ENCODE measurements at places on chromosomes 16 and 17.

DNA sequence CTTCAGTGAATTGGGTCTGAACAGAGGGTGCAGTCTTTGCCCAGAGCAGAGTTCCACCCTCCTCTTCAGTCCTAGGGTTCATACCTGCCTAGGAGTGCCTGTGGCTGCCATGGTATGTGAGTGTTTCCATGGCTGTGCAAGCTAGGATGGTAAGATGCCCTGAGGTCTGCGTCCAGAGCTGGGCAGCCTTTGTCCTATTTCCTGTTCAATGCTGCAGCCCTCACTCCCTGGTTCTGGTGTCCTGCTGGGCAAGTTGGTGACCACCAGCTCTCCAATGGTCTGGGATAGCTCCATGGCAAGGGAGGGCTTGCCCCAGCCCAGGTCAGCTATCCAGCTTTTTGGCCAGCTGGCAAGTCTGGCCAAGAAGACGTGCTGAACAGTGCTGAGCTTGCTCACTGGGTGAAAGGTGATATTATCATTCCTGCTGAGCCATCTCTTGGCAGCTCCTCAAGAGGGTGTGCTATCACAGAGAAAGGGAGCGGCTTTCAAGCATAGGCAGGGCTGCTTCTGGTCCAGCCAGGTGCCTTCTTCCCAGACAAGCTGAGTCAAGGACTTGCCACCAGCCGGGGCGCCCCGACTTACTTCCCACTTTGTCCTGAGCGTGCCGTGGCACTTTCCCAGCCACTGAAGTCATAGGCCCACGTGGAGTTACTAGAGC lies 13.0 kb upstream of the NFATC3 start:
- no peak for DNase-seq

DNA sequence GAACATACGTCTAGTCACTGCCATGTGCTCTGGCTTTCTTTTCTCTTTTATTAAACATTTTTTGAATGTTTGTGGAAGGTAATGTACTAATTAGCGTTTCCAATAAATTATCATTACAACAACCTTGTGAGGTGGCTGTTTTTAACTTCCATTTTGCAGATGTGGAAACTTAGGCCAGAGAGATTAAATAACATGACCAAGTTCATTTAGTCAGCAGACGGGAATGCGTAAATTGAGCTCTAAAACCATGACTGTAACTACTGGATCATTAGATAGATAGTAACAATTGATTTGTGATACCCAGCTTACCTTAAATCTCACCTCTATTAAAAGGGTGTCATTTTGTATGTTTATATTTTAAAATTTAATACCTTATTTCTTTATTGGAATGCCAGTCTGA lies 49.4 kb downstream of the RABEP1 start:
- no peak for DNase-seq

DNA sequence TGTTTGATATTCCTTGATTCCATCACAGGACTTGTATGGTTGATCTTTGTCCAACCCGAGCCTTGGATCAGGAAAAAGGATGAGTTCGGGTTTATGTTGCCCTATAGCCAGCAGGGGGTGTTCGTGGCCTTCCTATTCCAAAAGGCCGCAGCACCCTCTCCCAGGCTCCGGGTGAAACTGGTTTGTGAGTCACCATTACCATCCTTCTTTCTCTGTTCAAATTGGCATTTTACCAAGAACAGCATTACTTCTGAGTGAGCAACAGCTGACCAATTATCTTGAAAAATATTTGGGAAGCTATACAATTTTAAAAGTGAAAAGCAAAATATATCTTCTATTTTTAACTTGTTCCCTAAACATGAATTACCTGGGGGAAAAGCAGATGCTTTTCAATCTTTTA lies 24.3 kb upstream of the KRT20 start:
- DNase-seq, result no peak

DNA sequence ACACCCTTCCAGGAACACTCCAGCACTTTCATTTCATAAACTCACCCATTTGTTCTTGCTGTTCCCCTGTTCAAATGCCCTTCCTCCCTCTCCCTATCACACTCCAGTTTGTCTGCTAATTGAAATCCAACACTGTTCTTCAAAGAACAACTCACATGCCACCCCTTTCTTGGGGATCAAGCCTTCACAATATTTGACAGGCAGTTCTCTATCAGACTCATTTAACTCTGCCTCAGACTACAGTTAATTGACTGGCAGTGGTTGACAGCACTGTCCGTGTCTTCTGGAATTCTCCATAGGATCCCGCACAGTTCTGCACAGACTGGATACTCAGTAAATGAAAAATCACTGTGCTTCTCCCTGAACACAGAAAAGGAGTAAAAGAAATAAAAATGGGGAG lies 87.8 kb downstream of the PMP22 start:
- DNase-seq, result no peak

GRCh38 chr16:87173294-87173893 lies 143.8 kb downstream of the C16orf95 start:
- no peak for DNase-seq

DNA sequence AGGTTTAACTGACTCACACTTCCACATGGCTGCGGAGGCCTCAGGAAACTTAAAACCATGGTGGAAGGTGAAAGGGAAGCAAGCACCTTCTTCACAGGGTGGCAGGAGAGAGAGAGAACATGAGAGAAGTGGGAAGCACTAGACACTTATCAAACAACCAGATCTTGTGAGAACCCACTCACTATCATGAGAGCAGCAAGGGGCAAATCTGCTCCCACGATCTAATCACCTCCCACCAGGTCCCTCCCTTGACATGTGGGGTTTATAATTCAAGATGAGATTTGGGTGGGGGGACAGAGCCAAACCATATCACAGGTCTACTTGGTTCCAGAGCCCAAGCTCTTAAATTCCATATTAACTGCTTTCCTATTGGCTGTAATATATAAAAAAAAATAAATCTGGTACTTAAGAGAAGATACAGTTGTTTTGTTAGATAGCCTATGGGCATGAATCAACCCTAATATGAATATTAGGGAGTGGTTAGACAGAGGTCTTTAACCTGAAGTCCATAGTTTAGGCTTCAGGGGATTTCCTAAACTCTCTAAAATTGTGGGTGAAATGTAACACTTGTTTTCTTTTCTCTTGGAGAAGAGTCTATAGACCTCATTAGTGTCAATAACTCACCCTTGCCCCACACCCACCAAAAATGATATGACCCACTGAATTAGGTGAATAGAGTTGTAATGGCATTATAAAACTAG lies 56.7 kb downstream of the SKAP1 start:
- no peak for DNase-seq

- no peak for DNase-seq
These were observed 26.4 kb upstream of the SPNS2 start for GRCh38 chr17:4472286-4472685.

DNA sequence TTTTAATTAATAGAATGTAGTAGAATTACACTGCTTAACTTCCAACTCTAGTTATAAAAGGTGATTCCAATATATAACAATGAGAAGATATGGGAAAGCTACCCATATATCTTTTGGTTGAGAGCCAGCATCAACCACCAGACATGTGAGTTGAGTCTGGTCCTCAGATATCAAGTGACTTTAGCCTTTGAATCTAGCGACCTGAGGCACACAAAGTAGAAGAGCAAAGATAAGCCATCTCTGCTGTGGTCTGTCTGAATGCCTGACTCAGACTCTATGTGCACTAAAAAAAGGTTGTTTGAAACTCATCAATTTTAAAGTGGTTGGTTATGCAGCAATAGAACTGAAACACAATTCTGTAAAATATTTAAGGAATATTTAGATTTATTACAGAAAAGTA lies 492.5 kb upstream of the SOX9 start:
- no peak for DNase-seq

DNA sequence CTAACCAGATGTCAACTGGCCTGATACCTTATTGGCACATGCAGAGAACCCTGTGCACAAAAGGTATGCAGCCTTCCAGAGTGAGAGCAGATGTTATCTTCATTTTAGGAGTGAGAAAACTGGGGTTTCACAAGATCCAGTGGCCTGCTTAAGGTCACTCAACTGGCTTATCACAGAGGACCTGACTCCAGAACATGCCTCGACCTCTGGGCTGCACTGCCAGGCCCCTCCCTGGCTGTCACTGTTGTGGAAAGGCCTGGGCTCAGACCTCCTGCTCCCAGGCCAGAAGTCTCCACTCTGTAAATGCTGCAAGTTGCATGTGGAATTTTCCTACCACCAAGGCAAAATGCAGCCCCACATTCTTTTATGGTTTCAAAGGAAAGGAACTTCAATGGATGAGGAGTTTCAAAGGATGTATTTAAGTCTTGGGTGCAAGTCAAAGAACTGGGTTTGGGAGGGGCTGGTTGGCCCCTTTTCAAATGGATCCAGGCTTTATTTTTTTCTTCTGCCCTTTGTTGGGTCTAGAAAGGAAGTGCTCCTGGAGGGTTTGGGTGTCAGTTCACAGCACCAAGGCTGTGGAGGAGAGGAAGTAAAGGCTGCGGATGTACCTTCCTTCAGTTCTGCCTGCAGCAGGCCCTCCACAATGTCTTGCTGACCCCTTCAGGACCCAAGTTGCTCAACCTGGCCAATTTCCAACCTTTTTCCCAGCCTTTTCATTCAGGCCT lies 30.4 kb upstream of the SMPD3 start:
- DNase-seq, result no peak

DNA sequence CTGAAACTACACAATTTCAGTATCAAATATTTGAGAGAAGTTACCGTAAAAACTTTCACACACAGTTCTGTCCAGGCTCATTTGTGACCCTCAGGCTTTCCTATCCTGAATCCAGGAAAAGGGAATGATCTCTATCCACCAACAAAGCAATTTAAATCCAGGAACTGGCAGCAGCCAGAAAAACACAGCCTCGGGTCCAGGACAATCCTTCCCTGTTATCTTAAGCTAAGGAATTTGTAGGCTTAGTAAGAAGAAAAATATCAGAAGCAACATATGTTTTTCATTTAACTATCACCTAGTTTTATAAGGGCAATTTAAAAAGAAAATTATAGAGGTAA lies 47.1 kb downstream of the TEX2 start:
- DNase-seq, result no peak

- no peak for DNase-seq
These were observed 13.3 kb downstream of the HERPUD1 start for GRCh38 chr16:56944954-56945839.

DNA sequence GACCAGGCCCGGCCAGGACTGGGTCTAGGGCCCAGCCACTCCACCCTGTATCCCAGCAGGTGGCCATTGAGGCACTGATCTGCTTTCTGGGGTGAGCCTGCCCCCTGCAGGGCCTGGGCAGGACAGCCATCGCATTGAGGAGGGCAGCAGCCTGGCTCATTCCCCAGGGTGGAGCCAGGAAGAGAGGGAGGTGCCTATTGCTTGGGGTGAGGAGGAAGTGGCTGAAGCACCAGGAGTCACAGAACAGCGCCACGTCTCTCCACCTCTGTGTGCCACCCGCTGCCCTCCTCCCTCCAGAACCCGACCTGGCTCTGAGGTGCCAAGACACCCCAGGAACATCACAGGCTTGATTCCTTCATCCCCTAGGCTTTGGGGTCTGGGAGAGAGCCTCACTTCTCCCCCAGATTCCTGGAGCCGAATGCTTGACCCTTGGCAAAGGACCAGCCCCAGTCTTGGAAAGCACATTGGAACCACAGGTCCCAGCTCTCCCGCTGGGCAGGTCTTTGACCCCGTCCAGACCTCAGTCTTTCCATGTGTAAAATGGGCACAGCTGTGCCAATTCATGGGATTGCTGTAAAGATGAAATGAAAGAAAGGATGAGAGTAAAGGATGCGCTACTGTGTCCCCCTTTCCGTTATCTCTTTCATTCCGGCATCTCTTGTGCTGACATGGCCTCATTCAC lies 7.2 kb upstream of the KRT36 start:
- no peak for DNase-seq
